ENCODE measurements at places on chromosomes 7 and 10.

DNA sequence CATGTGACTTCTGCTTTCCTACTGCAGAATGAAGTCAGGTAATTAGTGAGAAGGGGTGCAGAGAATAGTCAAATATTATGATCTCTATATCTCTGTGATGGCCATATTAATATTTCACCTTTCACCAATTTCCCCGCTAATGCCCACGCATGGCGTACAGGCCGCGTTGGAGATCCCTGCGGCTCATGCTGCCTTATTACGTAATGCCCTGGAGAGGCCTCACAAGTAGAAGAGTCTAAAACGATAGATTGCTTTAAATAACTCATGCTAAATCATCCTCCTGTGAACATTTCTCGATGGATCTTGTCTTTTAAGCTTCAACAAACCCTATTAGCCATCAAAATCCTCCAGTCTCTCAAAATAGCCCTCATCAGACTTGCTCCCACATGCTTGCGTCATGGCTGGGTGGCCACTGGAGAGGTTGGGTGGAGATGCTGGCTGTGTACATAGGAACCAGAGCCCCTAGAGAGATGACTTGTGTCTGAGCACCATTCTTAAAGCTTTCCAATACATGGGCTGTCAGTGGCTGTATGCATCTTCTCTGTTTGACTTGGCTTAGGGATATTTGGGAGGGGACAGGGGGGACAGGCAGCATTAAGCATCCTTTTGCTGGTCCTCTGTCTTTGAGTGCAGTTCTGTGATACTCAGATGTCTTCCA, 79.5 kb upstream of the INSYN2A start:
- no peak for DNase-seq

- peak; percentile 79 for DNase-seq
Measured at GRCh38 chr7:131007439-131008330, 273.7 kb upstream of the KLF14 start.

GRCh38 chr7:129169171-129169671, 19.2 kb upstream of the SMO start:
- no peak for DNase-seq

DNA sequence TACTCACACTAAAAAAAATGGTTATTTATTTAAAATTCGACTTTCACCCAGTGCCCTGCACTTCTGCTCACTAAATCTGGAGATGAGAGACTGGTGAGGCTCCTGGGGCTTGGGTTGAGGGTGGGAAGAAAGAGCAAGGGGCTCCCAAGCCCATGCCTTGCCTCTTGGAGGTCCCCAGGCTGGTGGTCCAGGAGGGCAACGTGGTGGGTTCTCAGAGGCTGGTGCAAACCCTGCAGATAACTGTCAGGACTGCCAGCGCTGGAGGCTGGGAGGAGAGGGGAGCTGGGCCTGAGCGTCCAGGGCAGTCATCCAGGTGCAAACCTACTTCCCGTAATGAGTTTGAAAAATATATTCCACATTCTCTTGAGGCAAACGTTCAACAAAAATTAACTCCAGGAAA, 528.3 kb downstream of the GLRX3 start:
- no peak for DNase-seq

GRCh38 chr7:105703207-105703930, 122.1 kb upstream of the EFCAB10 start:
- no peak for DNase-seq

DNA sequence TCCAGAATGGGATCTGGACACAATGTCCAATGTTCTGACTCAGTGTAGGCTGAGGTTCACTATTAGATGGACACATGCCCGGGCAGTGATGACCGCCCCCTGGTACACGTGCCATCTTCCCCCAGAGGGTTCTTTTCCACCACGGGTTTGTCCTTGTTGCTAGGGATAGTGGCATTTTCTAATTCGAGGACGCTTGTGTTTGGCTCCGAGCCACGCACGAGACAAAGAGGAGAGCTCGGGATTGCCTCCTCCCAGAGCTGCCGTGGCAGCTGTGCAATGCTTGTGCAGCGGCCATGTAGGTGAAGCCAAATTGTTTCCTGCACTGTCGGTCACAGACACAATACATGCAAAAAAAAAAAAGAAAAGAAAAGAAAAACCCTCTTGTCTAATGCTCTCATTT, 207.5 kb downstream of the PAXIP1 start:
- DNase-seq: no peak

DNA sequence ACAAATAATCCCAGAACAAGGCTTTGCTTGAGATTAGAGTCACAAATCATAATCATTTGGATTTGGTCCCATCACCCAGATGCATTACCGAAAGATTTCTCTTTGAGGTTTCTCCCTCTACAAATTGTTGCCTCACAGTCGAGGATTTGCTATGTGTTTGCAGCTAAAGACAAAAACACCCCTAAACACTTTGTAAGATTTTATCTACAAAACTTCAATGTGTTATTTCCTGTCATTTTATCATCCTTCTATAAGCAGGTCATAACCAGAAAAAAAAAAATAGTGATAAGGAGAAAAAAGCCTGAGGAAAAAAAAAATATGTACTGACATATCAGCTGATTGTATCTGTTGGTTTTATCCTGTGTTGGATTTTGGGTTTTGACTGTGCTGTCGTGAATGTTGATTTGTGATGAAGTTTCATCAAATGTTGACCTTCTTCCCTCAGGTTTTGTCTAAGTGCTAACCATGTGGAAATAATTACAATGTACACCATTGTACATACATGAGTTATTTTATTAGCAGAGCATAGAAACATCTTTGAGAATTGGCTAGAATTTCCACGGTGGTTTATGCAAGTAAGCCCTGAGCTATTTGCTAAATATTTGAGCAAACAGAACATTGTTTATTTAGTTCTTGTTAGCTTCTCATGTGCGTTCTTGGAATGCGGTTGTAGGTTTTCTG, 274.4 kb downstream of the NEBL start:
- peak; percentile 1 for DNase-seq

DNA sequence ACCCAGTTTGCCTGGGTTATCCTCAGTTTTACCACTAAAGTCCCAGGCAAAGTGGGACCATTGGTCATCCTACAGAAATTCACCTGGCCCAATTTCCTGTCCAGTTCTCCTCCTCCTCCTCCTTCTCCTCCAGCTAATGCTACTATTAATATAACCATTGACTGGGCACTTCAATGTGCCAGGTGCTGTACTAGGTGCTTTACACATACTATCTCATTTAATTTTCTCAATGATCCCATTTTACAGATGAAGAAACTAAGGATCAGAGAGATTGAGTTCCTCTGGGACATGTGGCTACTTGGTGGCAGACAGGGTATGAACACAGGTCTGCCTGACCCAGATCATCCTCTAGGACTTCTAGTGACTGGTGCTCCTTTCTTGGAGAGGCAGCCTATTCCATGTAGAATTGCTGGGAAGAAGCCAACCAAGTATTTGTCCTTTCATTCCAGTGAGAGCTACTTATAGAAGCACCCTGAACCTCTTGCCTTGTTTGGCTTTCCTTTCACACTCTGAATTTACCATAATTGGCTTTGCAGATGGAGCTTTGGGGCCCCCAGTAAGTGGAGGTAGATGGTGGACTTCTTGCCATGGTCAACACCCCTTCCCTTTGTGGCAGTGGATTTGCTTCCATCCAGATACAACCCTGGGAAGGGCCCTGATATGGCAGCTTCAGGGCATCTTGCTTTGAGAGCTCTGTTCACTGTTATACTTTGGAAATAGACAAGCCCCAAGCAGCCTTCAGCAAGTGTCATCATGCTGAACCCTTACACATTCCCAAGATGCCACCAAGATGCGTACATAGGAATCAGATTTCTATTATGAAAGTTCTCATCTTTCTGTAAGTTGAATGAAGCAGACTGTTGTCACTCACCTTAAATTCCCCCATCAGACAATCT, 78.7 kb downstream of the MYOF start:
- DNase-seq: no peak

GRCh38 chr7:129387537-129387936, 46.7 kb upstream of the STRIP2 start:
- DNase-seq: no peak

DNA sequence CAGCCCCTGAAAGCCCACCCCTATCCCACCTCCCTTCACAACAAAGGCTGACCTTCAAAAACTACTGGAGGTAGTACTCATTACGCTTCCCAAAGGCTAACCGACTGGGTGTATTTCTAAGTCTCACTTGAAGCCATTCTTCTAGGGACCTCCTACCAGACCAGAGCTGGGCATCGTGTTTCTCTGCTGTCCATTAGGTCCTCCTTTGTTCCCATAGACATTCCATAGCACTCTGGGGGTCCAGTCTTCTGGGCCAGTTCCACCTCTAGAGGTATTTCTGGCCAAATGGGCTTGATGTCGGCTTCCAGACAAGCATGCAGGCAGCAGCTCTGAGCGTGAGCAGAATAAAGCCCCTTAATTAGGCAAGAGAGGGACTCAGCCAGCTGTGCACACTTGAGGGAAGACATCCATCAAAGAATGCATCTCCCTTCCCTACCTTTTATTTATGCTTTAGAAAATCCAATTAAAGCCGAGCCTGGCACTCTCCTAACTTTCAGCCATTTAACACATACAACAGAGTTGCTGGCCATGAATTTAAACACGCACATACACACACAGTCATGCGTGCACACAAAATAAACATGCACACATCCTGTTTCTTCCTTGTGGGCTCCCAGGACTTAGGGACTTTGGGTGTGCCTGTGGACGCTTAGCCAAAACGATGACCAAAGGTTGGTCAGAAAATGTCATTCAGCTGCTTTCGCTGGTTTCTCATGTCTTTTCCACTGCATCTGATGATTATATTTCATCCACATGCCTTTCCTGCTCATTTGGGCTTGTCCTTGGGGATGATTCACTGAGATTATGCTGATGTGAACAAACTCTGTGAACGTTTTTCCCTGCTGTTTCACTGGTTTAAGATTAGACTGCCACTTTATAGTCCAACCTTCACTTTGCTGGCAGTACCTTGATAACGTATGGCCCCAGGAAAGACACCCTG, 362.0 kb upstream of the NFE2L3 start:
- no peak for DNase-seq

GRCh38 chr7:149790146-149790548, 16.8 kb upstream of the ZNF467 start:
- no peak for DNase-seq

GRCh38 chr10:132605390-132605789, 67.8 kb downstream of the INPP5A start:
- DNase-seq: no peak

DNA sequence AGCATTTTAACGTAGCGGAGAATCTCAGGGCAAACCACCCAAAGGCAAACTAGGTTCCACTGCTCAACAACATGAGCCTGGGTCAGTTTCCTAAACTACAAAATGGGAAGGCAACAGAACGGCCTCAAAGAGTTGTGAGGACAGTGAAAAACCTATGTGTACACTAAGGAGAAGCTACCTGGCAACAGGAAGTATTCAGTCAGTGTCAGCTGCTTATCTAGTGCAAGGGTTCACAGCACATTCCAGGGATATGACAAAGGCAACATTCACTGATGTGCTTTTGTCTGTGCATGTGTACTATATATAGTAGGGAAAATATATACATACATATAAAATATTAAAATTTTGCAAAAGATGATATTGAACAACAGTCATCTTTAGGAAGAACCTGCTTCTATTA, 17.2 kb downstream of the NUDCD3 start:
- peak; percentile 45 for DNase-seq

GRCh38 chr7:137798073-137798763, 48.6 kb downstream of the DGKI start:
- DNase-seq: no peak

GRCh38 chr7:45114926-45115325, 3.4 kb upstream of the TBRG4 start:
- DNase-seq: no peak

- peak; percentile 33 for DNase-seq
Measured at GRCh38 chr7:22884911-22885788, 62.5 kb upstream of the TOMM7 start.

GRCh38 chr10:112223725-112224124, 40.2 kb upstream of the GPAM start:
- no peak for DNase-seq

GRCh38 chr7:97865104-97865503, 7.1 kb downstream of the ASNS start:
- DNase-seq: no peak

GRCh38 chr10:101595591-101596433, 7.7 kb downstream of the DPCD start:
- DNase-seq: no peak

- no peak for DNase-seq
Measured at GRCh38 chr7:22486597-22486996, 13.4 kb downstream of the STEAP1B start.

DNA sequence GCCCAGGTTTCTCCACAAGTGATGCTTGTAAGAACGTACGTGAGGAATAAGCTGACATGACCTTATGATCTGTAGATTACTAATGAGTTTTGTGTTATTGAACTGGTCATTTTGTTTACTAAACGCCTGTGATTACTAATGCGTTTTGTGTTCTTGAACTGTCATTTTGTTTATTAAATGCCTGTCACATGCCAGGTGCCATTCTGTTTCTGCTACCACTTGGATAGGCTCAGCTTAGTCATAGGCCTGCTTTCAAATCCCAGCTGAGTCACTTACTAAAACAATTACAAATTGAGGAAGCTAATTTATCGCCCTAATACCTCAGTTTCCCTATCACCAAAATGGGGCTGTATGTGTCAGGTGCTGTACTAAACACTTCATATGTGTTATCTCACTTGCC, 4.7 kb upstream of the HGF start:
- peak; percentile 50 for DNase-seq

DNA sequence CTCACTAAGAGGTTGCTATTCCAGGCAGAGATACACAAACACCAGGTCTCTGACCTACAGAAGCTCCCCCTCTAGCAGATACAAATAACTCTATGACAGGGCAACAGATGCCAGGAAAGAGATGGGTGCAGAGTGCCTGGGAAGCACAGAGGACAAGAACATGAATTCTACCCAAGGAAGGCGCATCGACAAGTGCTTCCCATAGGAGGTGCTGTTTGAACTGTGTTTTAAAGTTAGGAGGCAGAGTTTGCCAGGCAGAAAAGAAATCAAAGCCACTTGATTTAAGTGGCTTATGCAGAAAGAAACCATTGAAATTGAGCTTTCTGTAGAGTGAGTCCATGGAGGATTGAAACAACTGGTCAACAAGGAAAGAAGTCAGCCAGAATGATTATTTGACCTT, 35.3 kb upstream of the EGR2 start:
- DNase-seq: peak; percentile 1

GRCh38 chr7:44382459-44383265, 57.3 kb upstream of the CAMK2B start:
- DNase-seq: peak; percentile 43

DNA sequence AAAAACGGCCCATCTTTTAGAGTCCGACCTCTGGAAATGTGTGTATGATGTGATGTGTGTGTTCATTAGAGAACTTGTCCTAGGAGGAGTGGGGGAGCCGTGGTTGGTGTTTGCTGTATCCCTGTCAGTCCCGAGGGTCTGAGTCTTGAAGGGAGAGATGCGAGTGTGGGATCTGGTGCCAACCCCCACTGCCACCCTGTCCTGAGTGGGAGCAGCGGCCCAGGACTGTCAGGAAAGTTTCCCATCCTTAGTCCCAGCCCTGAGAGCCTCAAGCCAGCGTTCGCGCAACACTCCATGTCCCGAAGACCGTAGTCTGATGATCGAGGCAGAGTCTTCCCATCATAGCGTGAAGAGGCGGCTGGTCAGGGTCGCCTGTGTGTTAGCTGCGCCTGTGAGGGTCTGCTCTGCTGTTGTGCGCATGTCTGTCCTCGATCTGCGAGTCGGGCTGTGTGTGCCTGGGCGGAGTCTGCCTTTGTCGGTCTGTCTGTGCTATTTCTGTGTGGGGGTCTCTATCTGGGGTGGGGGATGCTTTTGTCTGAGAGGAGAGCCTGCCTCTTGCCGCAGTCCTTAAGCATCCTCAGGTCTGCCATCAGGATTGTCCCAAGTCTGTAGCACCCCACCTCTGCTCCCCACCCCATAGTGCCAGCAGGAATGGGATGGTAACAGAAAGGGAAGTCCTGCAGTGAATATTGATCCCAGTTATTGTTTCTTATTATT, 514 bp upstream of the CHAT start:
- no peak for DNase-seq

- no peak for DNase-seq
Measured at GRCh38 chr7:80481196-80481884, 30.5 kb downstream of the GNAT3 start.

Data from IMR-90 (cell line).